Activated CD4-positive, alpha-beta T cell treated with anti-CD3 and anti-CD28 coated beads, Interleukin-2, Interleukin-4, amounts not matched to agents 100 ng/mL and 50 ng/mL, durations not matched to agents 16 hours and 8 hours (primary cell): ENCODE measurements at places on chromosomes 4 and X.

DNA sequence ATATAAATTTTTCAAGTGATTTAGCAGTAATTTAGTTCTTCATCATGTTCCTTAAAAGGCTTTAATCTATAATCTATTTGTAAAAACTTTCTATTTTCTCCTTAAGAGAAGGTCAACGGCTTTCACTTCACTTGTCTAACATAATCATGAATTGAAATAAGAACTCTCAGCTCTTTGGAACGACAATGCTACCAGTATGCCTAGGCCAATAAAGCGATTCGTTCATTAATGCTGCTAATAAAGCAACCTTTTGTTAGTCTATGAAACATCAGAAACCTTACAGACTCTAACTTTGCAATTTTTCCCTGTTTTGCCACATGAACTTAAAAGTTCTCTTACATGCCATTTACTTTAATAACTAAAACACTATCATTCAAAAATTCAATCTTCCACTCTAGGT, 47.6 kb downstream of the FBXW7 start:
- DNase-seq, result no peak

- peak; percentile 40 for DNase-seq
Observed at GRCh38 chr4:7761720-7762119, 177.9 kb downstream of the AFAP1 start.

DNA sequence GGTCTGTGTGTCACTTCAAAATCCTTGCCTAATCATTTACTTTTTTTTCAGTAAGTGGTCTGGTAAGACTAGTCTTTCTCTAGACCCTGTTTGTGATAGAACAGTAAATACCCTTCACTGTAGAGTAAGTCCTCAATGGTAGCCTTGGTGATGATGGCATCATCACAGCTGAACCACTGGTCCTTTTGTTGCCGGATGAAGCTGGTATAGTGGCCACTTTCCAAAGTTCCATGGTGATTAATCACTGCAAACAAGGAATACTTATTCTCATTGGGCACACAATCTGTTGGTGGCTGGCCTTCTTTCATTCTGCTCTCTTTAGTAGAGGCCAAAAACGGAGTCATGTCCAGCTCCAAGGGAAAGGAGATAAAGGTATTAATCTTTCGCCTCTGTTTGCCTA, 2.9 kb downstream of the USP51 start:
- no peak for DNase-seq

- peak; percentile 40 for DNase-seq
Observed at GRCh38 chr4:70925899-70926635, 23.9 kb downstream of the MOB1B start.

DNA sequence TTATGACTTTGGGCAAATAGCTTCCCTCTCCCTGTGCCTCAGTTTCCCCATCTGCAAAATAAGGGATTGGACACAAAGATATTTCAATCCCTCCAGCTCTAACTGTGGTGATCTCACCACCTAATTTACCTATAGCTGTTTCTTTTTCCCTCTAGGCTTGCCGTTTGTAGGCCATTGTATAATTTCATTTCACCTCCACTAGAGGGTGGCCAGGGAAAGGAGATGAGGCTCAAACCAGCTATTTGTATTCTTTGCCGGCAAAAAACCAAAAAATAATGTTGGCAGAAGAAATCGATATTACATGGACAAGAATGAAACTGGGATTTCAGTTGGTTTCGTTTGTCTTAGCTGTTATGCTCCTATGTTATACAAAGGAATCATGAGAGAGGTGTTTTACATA, 36.1 kb upstream of the DOCK11 start:
- DNase-seq, result peak; percentile 19

GRCh38 chr4:100106982-100107381, 83.3 kb downstream of the DDIT4L start:
- DNase-seq, result peak; percentile 59

GRCh38 chr4:57103051-57103450, 7.1 kb downstream of the IGFBP7 start:
- no peak for DNase-seq

DNA sequence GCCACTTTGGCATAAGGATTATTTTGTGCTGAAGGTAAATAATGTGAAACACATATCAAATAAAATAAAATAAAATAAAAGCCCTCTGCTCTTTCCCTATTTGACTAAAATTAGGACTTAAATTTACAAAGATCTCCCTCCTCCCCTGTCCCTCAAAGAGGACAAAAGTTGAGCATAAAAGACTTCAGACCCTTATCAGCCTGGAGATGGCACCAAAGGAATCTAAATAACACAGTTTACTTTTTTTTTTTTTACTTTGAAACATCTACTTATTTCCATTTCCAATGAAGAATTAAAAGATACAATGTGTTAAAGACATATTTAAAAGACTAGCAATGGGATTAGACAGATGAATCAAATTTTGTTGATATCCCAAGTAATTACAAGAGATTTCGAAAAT, 89.7 kb downstream of the EPHA5 start:
- no peak for DNase-seq

- no peak for DNase-seq
Observed at GRCh38 chr4:143667461-143667860, 33.0 kb downstream of the FREM3 start.

DNA sequence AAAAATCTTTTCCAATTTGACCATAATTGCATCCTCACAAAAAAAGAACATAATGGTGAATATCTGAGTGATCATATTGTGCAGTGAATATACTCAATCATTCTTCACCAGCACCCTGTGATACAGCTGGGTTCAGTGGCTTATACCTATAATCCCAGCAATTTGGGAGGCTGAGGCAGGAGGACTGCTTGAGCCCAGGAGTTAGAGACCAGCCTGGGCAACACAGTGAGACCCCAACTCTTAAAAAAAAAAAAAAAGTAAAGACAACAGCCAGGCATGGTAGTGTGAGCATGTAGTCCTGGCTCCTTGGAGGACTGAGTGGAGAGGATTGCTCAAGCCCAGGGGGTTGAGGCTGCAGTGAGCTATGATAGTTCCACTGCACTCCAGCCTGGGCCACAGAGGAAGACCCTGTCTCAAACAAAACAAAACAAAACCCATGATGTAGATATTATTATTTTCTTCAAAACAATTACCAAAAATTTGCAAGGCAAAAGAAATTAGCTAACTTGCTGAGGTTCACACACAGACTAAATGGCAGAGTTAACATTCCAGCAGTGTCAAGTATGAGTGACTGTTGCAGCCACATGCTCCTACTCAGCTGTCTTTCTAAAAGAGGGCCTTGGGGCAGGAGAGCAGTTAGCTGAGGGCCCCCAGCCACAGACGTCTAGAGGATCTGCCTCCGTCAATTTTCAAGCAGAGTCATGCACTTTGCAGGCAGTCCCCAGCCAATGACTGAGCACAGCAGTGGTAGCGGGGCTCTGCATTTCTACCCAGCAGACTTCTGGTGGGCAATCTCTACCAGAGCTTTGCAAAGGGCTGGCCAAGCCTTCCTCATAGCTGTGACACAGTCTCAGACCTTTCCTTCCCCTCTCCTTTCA, 33.4 kb downstream of the ADGRA3 start:
- DNase-seq, result no peak

- no peak for DNase-seq
Observed at GRCh38 chrX:27679281-27679680, 89.1 kb downstream of the DCAF8L2 start.

- no peak for DNase-seq
Observed at GRCh38 chrX:47687263-47687662, 28.3 kb upstream of the UXT start.

GRCh38 chrX:54695816-54696487, 102.1 kb downstream of the ITIH6 start:
- no peak for DNase-seq

DNA sequence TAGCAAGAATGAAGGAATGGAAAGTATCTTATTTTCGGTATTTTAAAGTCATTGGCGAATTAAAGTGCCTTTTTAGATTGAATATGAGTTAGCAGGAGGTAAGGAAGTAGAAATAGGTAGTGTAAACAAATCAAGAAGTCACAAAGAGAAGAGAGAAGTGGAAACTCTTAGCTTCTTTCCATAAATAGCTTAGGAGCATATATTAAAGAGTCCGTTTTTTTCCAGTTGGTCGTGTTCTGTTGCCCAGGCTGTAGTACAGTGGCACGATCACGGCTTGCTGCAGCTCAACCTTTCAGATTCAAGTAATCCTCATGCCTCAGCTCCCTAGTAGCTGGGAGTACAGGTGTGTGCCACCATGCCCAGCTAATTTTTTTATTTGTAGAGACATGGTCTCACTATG, 56.4 kb downstream of the UBE2K start:
- no peak for DNase-seq

GRCh38 chrX:132900633-132901293, 57.7 kb downstream of the HS6ST2 start:
- DNase-seq, result no peak

DNA sequence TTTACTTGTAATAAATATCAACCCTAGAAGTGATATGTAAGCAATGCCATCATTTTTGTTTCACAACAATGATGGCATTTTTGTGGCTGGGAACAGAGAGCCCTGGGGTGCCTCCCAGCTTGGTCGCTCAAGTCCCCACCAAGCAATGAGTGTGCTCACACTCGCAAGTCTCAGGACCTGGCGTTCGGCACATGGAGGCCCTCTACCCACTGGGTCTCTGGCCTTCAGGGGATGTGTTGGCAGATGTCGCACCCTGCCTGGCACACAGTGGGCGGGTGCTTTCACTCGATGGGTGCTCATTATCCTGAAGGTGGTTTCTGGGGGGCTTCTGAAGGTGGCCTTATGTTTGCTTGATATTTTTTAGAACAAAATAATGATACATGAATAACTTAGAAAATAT, 74.7 kb upstream of the STS start:
- no peak for DNase-seq

GRCh38 chr4:14896656-14897175, 105.6 kb upstream of the CPEB2 start:
- DNase-seq, result no peak

GRCh38 chr4:56870946-56871345, 36.8 kb upstream of the REST start:
- DNase-seq, result no peak

DNA sequence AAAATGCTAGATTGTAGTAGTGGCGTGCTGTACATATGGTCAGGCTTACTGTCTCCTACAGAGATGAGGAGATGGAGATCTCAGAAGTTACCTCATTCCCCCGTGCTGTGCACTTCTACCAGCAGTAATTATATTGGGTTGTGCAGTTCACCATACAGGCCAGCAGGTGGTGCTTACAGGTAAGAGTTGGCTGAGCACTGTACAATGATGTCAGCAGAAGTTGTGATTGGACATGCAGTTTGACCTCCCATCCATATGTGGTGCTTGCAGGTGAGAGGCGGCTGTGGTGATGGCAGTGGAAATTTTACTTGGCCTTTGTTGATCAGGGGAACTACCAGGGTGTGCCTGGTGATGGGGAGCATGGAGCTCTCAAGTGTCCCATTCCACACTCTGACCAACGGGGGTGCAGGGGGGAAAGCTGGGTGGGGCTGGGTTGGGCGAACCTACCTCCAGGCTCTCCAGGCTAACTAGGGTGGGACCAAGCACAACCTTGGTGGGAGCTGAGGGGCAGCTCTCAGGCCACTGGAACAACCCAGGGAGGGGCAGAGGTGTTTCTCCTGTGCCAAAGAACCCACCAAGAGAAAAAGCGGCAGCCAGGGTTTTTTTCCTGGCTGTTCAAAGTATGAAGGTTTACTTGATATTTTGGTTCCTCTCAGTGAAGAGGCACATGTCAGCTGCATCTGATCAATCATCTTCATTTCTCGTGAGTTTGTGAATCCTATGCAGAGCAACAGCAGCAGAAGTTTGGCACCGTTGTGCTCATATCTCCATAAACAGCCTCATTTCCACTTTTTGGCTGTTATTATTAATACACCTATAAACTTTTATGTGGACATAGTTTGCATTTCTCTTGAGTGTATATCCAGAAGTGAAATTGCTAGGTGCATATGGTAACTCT, 73.8 kb upstream of the FREM3 start:
- peak; percentile 60 for DNase-seq

DNA sequence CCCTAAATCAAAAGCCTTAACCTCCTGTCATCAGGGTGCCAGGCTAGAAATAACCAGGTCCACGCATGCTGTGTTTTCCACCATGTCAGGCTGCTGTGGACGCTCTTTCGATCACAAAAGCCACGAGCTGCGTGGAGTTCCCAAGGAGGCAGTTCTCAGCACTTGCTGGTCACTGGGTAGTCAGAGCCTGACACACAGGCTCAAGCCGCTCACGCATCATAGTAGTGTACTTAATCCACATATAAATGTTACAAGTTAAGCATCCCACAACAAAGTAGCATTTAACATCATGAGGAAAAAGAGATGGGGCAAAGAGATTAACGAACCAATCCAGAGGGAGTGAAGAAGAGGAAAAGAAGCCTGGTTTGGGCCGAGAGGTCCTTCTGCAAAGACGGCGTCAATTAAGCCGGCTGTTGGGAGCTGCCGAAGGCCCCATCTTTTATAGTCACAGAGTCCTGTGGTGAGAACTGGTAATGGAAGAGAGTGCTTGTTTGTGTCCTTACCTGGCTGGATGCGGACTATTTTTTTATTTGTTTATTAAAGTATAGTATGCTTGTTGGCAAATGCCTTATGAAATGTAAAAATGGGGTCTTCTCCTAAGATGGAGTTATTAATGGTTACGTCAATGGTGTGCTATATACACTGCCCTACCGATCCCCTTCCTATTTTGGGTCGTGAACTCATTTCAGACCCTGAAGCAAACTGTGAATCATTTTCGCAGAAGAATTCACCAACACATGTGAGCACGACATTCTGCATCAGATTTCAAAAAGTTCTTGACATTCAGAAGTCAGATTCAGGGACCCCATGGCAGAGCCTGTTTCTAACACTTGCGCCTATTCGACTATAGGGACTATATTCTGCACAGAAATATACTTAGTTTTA, 675 bp downstream of the PRIMPOL start:
- DNase-seq, result no peak

GRCh38 chr4:128775916-128776315, 33.6 kb upstream of the JADE1 start:
- DNase-seq, result no peak

GRCh38 chrX:12141511-12141910, 3.2 kb downstream of the FRMPD4 start:
- DNase-seq, result no peak

DNA sequence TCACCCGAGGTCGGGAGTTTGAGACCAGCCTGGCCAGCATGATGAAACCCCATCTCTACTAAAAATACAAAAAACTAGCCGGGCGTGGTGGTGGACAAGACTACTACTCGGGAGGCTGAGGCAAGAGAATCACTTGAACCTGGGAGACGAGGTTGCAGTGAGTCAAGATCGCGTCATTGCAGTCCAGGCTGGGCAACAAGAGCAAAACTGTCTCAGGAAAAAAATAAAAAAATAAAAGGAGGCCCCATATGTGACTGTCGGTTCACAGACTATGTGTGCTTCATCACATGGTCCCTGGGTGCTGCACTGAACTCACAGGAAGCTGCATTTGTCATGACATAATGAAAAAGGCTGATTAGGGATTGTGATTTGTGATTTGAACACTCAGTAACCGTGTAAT, 6.4 kb downstream of the TRIML1 start:
- no peak for DNase-seq
